ENCODE measurements at places on chromosomes 12 and 14. TPM values are rescaled to one million over a fixed set of nuclear protein-coding genes. Genes with fewer than 3 reads are reported as not detected.

DNA sequence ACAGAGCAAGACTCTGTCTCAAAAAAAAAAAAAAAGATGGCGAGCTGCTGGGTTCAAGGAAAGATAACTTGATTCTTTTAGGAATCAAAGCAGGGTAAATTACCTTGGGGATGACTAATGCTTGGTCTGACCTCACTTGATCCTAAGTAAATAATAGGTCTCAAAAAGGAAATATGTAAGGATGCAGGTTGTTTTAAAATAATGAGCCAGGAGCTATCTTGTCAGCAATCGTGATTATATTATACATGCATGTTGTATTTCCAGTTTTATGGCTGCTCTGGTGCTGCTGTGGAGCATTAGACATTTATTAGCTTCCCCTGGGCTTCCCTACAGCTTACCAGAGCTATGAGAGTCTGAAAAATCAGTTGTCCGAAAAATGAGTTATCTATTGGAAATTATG is 2.6 kb downstream of the EIF2B2 start:
- no peak for DNase-seq

- no peak for DNase-seq
Measured at GRCh38 chr12:70094467-70094866, 148.8 kb upstream of the CNOT2 start.

- DNase-seq: no peak
Measured at GRCh38 chr14:81005540-81006228, 50.3 kb downstream of the TSHR start.

- DNase-seq: no peak
Measured at GRCh38 chr12:52965337-52965731, 16.4 kb downstream of the KRT18 start.

DNA sequence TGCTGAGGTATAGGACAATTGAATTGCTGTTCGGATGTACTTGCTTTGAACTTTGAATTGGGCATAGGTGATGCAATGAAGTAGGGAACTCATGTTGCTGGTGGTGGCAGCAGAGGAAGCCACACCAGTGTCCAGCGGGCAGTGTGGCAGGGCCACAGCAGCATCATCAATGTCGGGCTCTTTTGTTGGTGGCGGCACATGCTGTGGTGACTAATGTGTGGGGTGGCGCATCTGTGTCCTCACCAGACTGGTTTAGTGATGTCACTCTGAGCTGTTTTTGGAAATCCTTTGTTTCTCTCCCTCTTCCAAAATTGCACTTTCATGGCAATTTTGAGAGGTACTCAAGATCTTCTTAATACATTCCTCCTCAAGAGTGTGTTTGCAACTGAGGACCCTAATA is 187.6 kb downstream of the ETNK1 start:
- DNase-seq: no peak

DNA sequence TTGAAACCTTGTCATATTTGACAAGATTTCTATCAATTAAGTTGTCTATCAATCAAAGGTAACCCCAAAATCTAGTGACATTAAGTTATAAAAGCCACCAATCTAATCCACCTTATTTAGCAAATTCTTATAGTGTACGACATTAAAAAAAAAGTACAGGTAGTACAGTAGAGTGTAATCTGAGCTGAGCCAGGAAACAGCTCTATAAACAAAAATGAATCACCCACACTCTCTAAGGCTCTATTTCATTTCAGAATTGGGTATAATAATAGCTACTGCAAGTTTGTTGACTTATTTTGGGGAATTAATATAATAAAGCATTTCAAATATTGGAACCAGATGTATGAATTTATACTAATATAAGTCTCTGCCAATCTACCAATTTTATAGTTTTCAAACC is 342.4 kb upstream of the FLRT2 start:
- peak; percentile 11 for DNase-seq

- DNase-seq: no peak
Measured at GRCh38 chr12:95681210-95681765, 109.3 kb downstream of the NTN4 start.

The GPR137C gene
- total RNA-seq: 0.49 TPM

GRCh38 chr14:105855893-105856675 is 329.7 kb downstream of the TMEM121 start:
- DNase-seq: no peak

The AQP2 gene
- total RNA-seq: not detected

The FAM181A gene
- not detected for total RNA-seq

The GRIP1 gene
- 0.91 TPM for total RNA-seq

DNA sequence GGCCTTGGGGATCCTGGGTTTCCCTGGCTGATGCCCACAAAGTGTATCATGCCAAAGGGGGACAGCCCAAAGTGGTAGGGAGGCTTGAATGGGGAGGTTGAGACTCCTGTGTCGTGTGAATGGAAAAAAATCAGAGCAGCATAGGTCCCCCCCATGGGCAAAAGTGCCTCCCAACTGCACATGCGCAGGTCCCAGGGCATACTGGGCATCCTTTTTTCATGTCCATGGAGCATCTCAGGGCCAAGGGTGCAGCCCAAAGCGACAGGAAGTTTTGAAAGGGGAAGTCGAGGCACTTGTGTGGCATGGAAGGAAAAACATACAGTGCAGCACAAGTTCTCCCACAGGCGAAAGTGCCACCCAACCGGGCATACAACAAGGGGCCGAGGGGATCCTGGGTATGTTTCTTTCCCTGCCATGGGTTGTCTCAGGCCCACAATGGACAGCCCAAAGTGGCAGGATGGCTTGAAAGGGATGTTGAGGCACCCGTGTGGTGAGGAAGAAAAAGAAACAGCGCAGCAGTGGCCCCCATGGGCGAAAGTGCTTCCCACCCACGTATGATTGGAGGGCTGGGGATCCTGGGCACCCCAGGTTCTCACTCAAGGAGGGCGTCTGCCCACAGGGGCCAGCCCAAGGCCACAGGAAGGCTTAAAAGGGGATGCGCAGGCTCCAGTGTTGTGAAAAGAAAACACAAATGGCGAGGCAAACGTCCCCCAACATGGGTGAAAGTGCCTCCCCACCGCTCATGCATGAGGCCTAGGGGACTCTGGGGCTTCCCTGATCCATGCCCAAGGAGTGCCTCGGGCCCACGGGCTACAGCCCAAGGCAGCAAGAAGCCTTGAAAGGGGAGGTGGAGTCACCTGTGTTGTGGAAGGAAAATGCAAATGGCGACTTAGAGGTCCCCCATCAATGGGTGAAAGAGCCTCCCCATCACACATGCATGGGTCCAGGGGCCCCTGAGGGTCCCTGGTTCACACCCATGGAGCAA is 573.7 kb downstream of the ALG10 start:
- no peak for DNase-seq

DNA sequence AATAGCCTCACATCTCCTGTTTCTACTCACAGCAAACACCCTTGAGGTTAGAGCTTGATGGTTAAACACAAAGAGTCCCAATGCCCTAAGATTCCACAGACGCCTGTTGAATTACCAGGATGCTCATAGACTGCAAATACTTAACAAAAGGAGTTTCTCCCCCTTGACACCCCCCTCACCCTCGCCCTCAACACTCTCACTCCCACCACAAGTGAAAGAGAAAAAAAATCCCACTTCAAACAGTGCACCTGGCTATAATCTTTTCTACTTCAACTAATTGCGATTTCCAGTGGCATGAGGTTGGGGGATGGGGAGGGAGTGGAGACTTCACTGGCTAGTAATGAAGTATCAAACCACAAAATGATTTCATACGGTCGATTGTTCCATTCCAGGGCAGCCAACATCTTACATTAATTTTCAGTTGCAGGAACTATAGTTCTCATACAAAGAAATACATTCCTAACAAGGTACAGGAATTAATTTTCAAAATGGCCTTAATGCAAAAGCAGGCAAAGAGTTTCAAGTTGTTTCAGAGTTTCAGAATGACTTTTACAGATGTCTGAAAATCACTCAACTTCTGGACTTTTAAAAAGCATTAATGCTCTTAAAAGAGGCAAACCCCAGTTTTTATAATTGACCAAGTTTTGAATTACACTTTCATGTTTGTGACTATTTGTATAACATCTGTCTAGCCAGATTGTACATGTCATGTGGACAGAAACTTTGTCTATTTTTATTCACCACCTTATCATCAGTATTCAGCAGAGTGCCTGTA is 390.7 kb downstream of the C12orf75 start:
- no peak for DNase-seq

DNA sequence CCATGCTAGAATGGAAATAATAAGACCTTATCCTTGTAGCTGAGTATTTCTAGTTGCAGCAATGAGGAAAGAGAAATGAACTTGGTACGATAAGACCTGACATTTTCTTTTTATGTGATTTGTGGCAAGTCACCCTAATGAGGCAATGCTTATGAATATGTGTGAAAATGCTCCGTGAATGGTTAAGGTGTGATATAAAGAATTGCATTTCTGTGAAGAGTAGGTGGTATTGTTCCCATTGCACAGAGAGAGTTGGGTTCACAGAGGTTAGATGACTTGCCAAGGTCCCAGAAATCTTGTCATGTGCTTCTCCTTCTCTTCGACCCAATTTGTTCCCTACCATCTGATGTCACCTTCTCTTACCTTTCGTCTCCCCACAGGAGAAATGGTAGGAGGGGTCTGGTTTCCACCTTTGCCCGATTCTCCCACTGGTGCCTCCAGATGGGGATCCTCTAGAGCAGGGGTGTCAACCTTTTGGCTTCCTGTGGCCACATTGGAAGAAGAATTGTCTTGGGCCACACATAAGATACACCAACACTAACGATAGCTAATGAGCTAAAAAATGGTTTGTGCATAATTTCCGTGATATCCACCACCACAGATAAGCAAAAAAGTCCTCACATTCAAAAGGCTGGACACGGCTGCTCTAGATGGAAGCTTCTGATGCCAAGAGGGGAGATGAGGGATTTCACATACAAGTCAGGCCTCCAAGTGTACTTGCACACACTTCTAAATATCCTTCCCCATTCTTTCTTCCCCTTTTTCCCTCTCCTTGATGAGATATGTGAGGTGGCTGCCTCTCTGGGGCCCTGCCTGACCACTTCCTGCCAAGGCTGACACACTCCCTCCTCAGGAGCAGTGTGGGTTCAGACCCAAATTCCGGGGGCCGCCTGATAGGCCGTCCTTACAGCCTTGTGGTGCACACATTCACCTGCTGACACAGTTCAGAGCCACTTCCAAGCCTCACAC is 96.1 kb downstream of the PLXNC1 start:
- no peak for DNase-seq

DNA sequence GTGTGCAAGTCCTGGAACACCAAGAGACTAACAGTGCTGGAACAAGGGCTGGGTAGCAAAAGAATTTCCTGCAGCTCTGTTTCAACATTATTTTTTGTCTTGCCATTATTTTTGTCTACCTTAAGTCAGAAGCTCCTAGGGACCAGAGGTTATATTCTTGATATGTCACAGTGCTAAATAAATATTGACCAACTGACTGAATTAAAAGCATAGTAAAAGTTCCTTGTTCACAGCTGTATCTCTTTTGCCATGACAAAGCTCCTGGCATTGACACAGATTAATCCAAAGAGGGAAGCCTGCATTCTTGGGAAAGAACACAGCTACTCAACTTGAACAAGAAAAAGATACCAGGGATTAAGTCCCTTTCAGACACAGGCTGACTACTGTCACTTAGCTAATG is 136.5 kb downstream of the SPTSSA start:
- no peak for DNase-seq

DNA sequence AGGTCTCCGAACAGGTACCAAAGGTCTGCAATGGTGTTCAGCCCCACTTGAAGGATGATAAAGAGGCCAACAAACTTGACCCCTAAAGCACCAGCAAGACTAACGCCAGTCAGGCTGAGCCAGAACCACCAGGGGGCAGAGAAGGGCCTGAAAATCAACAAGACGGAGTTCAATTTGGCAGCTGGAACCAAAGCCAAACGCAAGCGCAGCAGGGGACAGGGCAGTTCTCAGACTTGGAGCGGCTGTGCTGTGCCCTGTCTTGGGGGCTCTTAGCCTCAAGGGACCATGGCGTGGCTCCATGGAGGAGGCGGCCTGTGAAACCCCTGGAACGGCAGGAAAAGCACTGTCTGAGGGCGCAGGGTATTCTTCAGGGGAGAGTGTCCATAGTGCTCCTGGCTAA is 19.6 kb downstream of the POMT2 start:
- peak; percentile 70 for DNase-seq

The WNT1 gene
- not detected for total RNA-seq

DNA sequence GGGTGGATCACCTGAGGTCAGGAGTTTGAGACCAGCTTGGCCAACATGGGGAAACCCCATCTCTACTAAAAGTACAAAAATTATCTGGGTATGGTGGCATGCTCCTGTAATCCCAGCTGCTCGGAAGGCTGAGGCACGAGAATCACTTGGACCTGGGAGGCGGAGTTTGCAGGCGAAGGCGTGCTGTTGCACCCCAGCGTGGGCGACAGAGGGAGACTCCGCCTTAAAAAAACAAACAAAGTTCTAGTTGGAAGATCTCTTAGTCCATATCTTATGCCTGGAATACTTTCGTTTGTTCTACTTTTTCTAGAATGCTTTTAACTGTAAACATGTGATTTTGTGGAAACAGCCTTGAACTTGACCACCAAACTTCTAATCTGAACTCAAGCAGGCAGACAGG is 38.7 kb downstream of the PPHLN1 start:
- no peak for DNase-seq

The STAB2 gene
- total RNA-seq: not detected

DNA sequence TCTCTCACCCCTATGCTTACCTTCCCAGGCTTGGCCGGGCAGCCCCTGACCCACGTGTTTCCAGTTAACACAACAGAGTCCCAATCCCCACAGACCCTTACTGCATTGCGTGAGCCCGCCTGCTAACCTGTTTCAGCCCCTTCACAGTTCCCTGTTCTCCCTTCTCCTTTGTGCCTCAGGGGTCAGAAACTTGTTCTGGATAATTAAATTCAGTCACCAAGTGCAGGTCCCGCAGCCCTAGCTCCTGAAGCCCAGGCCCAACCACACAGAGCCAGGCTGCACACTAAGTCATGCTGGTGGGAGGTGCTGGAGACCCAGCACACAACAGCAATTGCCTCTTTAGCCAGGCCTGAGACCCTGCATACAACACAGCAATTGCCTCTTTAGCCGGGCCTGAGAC is 9.6 kb downstream of the ISM2 start:
- DNase-seq: no peak

- peak; percentile 45 for DNase-seq
Measured at GRCh38 chr12:49288412-49288853, 6.5 kb upstream of the PRPH start.

DNA sequence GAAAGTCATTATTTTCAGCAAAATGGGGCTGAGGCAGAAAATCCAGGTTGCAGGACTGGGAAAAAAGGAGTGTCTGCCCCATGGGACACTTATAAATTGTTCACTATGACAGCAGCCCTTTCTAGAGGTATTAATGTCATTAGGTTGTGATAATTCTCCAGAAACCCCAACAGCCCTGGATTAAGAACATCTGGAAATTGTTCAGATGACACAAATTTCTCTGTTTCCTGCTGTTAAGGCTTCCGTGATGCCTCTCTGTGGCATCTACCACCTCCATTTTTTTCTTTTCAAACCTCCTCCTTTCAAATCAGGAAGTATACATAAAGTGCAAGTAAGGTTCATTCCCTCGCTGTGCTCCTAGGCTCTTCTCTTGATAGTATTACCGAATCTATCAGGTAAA is 25.6 kb downstream of the EGLN3 start:
- DNase-seq: no peak

GRCh38 chr12:128079-128478 is 61.5 kb downstream of the IQSEC3 start:
- no peak for DNase-seq

GRCh38 chr12:128338386-128339125 is 71.6 kb downstream of the TMEM132C start:
- DNase-seq: no peak
